ENCODE measurements at places on chromosomes 16 and 17.

DNA sequence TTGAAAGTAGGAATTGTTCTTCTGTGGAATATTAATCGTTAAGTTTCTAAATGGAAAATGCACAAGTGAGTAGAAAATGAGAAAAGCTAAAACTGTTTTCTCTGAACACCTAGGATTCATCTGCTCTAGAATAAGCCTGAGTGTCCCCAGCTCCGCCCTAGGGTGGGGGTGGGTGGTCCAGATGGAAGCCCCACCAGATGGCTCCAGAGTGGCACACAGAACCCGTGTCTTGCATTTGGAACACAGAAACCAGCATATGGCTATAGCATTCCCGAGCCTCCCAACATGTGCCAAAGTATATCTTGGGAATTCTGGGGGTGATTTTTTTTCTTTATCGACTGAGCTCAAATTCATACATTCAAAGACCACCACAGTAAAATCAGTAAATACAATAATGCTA lies 517.7 kb upstream of the PSMD7 start:
- no peak for DNase-seq

DNA sequence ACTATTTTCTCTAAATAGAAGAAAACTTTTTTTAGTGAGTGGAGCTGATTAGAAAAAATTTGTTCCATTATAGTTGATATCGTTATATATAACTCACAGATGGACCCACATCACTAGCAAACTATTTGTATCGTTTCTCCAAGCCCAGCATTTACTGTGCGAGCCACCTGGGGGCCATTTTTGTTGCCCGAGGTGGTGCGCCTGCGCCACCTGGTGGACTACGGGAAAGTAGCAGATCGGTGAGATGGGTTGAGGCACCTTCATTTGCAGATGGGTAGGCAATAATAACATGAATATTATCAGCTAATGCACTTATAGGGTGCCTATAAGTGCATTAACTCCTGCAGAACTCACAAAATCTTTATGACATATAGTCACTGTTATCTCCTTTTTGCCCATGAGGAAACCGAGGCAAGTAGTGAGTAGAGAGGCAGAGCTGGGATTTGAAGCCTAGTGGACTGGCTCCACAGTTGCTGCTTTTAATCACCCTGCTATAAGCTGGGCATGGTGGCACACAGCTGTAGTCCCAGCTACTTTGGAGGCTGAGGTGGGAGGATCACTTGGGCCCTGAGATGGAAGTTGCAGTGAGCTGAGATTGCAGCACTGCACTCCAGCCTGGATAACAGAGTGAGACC lies 23.2 kb upstream of the NTN1 start:
- no peak for DNase-seq

DNA sequence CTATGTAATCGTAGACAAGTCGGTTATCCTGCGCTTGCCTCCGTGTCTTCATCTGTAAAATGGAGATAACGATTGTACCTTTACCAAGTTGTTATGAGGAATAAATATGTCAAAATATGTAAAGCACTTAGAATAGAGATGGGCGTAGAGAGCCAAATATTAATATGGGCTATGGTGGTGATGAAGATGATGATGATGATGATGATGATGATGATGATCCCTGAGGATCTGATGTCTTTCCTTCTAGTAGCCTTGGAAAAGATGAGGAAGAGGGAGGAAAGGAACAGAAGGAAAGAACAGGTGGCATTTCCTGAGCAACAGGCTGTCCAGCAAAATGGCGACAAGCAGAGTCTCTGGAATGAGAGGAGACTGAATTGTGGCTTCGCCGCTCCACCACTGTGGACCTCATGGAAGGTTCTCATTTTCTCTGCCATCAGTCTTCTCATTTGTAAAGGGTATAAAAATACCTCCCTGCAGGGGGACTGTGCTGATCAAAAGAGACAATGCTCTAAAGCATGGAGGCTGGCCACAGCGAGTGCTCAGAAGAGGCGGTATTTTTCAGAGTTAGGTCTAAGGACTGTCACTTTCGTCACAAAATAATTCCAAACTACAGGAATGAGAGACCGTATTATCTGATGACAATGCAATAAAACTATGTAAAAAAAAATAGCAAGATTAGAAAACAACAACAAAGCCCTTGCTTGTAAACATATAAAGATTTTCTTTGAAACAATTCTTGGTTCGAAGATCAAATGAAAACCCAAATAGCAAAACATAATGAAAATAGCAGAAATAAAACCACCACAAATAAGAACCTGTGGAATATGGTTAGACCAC lies 17.2 kb upstream of the RCVRN start:
- DNase-seq, result no peak

DNA sequence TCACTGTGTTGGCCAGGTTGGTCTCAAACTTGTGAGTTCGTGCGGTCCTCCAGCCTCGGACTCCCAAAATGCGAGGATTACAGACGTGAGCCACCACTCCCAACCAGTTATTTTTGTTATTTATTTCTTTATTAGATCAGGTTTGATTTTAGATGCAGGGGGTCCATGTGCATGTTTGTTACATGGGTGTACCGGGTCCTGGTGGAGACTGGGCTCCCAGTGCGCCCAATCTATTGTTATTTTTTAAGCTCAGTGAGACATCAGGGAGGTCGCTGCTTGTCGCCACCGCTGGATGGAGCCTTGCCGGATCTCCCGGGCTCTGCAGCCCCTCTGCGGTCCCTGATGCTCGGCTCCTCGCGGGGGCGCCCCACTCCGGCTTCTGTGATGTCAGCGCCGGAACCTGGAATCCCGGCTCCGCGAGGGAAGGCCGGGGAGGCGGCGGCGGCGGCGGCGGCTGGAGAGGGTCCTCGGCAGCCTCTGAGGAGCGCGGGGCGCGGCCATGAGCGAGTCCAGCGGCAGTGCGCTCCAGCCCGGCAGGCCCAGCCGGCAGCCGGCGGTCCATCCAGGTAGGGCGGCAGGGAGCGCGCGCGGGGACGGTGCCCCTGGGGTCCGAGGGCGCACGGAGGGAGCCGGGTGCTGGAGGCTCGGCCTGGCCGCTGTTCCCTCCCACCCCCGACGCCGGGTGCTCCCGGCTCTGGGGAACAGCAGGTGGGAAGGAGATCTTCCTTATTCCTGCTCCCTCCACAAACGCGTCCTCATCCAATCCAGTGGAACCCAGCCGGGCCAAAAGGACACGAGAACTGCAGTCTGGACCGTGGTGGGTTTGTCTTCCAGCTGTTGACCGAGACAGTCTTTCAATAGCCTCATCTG lies at the start of gene TMC7:
Gene TMC7, plus strand, starts transcription at position 370 of the 870 bp plus-strand sequence. Its CDS starts 130 bp downstream, at position 500.
- no peak for DNase-seq

All from esophagus muscularis mucosa (tissue), 4 donors.